Testis (tissue), 5 donors: ENCODE measurements at places on chromosomes 13 and 19. TPM values are rescaled to one million over a fixed set of nuclear protein-coding genes. Genes with fewer than 3 reads are reported as not detected.

Gene GPALPP1
- 33.8 TPM for total RNA-seq

Gene KLF1
- 0.31 TPM for total RNA-seq

DNA sequence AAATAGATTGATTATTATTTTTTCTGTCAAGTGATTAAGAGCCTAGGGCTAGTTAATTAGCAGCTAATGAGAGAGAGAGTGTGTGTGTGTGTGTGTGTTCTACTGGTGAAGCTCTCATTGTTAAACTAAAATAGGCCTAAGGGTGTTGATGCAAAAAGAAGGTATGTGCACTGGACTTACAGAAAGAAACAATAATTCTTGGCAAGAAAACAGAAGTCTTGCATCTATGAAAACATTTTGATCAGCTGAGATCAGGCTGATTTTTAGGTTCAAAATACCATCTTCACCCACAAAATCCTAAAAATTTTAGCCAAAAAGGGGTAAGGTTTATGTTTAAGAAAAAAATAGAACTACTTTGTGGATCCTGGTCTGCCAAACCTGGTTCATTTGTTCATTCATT, 106.5 kb downstream of the POSTN start:
- no peaks in the 10 kb centered on the region for H3K4me1 ChIP-seq
- no peak overlapping the region for H3K4me3 ChIP-seq
- no peaks in the 10 kb centered on the region for H3K27me3 ChIP-seq
- DNase-seq = no peak

Gene SHISA7
- total RNA-seq = 1.0 TPM

DNA sequence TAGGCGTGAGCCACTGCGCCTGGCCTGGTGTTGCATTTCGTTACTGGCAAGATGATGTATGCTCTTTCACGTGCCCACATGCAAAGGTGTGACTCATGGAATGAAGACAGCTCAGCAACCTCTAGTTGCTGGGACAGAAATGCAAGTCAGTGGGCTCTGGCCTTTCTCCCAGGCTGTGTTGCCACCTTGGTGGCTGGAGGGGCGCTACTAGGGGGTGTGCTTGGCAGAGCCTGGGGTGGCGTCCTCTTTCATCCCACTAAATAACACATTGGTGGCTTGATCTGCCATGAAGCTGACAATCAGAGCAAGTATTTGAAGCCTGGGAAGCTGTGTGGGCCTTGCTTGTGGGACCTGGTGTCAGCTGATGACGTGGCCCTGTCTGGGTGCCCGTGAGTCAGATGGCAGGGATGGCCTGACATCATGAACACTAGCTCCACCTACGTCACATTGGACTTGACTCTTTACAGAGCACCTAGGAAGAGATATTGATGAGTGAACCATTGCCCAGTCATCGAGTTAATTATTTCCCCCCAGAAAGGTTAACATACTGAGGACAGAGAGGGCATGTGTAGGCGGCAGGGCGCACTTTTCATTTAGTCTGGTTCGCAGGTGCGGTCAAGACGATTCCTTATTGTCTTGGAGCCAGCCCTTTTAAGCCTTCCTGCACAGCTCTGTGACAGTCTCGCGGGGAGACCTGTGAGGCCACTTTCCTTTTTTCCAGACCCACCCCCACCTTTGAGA, 154.2 kb downstream of the TM9SF2 start:
- no peaks in the 10 kb centered on the region for H3K36me3 ChIP-seq
- no peak for DNase-seq
- no peaks in the 10 kb centered on the region for H3K27me3 ChIP-seq

- peak; percentile 53 for DNase-seq
- no peaks in the 10 kb centered on the region for H3K36me3 ChIP-seq
- peaks cover 16% of the 10 kb centered on the region for H3K4me1 ChIP-seq
- no peaks in the 10 kb centered on the region for H3K27me3 ChIP-seq
- peak overlapping the region; percentile 88 for H3K4me3 ChIP-seq
- peak overlapping the region; percentile 70 for H3K27ac ChIP-seq
Observed at GRCh38 chr19:632579-633067, 714 bp downstream of the POLRMT start.
